ENCODE measurements at places on chromosomes 3 and 15.

DNA sequence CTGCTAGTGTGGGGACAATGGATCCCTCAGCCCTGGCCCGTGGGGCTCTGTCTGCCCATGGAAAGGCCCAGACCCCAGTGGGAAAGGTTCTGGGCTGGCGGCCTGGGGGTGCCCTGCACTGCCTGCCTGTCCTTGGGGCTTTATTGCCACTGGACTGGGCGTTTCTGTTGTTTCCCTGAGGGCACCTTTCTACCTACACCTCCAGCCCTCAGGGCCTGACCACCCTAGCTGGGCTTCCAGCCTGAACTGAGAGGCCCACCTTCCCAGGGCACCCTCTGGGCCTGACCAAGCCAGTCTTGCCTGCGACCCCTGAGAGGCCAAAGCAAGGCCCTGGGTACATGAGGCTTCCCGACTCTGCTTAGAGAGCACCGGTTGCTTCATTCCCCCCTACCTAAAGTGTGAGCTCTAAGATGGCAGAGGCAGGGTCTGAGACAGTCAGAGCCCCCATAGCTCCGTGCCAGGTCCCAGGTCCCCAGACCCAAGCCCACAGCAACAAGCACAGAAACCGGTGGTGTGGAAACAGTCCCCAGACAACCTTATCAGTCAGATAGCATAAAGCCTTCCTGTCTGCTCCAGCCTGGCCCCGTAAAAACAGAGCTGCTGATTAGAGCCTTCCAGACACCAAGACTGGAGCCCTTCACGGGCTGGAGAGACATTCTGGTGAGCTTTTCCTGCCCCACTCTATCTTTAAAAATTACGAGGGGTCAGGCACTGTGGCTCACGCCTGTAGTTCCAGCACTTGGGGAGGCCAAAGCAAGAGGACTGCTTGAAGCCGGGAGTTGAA is 102.8 kb downstream of the CHSY1 start:
- DNase-seq: no peak

DNA sequence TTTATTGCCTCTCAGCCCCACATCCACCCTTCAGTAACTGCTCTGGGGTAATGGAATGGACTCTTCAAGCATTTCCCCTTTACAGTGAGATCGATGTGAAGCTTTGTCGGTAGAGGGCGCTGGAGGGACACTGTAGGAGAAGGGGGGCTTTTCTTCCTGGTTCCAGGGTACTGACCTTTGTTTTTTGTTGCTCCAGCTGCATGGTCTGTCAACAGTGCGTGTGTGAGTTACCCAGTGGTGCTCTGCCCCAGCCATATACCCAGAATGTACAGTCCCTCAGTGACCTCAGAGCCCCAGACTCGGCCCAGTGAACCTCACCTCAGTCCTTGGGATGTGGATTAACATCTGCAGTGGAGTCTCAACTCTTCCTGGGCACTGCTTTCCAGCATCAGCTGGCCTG is 180.3 kb upstream of the TSC22D2 start:
- DNase-seq: peak; percentile 86

DNA sequence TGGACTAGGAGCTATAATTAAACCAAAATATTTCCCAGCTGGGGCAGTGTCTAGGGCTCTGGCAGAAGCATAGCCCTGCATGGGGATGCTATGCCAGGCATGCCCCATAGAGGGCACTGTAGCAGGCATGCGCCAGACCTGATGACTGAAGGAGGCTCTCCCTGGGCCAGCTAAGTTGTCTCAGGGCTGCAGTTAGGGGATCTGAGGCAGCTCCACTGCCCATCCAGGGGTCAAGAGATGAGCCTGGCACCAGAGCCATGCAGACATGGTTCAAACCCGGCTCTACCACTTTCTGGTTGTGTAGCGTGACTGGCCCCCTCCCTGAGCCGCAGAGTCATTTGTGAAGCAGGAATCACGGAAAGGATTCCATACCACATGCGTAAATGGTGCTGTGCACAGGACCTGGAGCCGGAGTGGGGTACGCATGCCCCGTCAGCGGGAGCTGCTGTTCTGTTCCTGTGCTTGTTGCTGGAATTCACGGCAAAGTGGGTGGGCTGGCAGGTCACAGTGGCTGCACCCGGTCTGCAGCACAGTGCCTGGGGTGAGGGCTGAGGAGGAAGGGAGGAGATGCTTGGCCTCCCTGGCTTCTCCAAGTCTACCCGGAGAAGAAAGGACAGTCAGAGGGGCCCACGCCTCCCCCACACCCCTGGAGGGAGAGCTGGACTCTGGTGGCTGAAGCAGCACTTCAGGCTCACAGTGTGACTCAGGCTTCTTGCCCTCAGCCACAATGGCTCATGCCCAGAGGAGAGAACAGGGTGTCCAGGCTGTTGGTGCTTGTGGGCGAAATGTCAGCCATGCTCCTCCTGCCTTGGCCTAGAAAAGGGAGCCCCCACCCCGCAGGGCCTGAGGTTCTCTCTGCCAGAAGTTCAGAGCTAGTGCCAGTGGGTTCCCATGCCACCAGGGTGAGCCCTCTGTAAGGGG is 43.1 kb downstream of the DNASE1L3 start:
- DNase-seq: peak; percentile 65

DNA sequence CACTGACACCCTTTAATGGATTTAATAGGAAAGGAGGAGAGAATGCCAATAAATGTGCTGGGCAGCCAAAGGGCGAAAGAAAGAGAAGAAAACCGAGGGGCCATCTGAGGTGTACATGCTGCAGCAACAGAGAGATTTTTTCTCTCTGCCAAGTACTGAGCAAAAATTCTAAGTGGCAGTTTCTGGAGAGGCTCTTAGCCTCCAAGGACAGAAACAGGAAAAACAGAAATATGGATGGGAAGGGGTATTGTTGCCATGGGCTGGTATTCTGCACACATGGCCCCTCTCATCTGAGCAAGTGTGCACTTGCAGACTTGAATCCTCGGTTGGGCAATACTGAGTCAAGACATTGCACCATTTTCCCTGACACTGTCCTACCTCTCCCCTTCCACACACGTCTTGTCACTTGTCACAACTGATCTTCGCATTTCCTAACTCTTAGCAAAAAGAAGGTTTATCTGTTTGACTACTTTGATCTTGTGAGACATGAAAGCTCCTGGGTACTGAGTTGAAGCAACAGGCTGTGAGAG is 73.9 kb downstream of the PRICKLE2 start:
- DNase-seq: no peak

- peak; percentile 4 for DNase-seq
Measured at GRCh38 chr3:157573281-157573680, 70.1 kb upstream of the VEPH1 start.

- DNase-seq: peak; percentile 69
Measured at GRCh38 chr15:78055919-78056713, 21.4 kb downstream of the TBC1D2B start.

DNA sequence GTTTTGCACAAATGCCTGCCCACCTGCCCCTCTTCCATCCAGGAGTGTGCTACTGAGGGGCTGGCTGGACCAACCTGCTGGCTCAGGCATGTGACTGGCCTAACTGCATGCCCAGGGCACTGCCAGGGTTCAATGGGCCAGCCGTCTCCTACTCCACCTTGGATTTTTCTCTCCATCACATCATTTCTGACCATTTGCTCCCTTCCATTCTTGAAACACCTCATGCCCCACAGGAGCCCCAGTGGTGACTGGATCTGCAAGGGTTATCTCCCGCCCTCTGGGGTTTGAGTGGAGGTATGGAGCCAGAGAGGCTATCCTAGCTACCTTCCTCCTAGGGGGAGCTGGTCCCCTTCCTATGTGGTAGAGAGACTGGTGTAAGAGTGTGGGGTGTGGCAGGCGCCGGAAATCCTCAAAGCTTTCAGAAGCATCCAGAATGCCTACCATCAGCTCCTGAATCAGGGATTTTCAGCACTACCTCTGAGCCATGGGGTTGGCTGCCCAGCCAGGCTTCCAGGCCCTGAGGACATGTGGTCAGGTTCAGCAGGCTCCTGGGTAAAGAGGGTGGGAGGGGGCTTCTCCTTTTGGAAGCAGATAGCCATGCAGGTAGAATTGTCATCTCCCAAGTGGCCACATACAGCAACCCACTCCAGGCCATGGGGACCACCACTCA is 2.9 kb upstream of the MANF start:
- no peak for DNase-seq

GRCh38 chr3:12708584-12709192 is 44.8 kb upstream of the RAF1 start:
- peak; percentile 92 for DNase-seq

DNA sequence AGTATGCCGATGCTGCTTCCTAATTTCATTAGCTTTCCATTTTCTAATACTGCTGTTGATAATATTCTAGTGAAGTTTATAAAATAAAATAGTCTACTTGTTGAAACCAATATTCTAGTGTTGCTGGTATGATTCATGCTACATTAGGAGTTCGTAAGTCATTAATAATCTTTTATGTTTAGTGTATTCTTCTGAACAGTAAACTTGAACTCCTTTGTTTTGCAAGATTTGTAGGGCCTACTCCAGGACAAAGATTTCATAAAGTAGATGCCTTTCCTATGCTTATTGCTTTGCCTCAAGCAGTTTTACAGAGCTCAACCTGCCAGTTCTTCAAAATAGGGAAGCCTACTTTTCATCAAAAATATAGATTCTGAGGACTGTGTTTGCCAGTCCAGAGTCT is 111.5 kb downstream of the RSRC1 start:
- peak; percentile 40 for DNase-seq

DNA sequence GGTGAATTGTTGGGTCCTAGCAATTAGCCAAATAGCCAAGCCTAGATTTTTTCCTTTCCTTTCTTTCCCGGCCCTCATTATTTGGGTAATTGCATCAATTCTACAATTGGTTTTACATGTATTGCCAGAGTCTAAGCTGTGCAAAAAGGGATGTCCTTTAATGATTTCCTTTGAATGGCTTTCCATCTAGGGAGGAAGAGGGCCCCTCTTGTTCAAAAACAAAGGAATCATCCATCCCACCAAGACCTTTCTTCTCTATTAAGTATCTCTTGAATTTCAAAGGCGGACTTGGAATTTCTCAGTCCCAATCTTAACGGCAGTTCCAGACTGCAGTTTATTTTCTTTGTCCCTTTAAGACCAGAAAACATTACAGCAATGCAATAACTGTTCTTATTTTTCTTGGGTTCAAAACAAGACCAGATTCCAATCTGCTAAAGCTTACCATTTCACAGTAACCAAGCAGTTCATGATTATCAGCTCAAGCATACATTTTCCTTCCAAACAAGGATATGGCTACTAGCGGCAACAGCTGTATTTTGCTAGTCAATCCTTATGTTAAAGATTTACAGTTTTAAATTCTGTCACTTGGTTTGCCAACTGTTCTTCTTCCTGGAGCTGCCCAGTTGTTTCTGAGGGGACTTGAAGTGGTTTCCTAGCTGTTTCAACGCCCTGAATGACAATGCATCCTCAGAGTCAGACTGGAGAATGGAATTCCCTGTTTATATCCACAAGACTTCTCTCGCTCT is 91.4 kb upstream of the LRIG1 start:
- DNase-seq: no peak

GRCh38 chr3:32180141-32180784 is 58.2 kb upstream of the CMTM8 start:
- no peak for DNase-seq

- peak; percentile 33 for DNase-seq
Measured at GRCh38 chr3:31092748-31093589, 198.5 kb upstream of the GADL1 start.

GRCh38 chr3:172321035-172321434 is 127.2 kb downstream of the GHSR start:
- DNase-seq: peak; percentile 8

- DNase-seq: no peak
Measured at GRCh38 chr15:63488398-63488960, 15.9 kb upstream of the USP3 start.

DNA sequence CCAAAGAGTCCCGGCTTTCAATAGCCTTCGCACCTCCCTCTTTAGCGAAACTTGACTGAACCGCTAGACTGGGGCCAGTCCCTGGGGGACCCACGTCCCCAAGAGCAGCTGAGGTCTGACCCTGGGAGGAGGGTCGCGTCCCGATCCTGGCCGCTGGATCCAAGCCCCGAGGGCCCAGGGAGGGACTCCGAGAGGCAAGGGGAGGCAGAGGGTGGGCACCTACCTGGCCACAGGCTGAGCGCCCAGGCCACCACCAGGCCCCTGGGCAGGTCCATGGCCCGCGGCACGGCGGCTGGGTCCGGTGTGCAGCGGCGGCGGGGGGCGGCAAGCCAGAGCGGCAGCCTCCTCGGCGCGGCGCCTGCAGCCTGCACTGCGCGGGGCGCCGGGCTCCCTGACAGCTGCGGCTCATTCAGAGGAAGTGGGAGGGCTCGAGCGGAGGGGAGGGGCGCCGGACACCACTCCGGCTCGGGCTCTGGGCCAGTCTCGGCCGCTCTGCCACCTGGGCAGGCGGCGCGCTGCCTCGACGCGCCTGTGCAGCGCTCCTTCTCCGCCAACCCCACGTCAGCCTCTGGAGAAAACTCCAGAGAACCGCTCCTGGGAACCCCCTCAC is at the start of gene ITGA11:
Gene ITGA11 (minus strand): TSS at position 372 of the 610 bp plus-strand sequence. CDS start 97 bp downstream, at position 275.
- peak; percentile 67 for DNase-seq

GRCh38 chr3:160105907-160106584 is 117.4 kb downstream of the IL12A start:
- no peak for DNase-seq

DNA sequence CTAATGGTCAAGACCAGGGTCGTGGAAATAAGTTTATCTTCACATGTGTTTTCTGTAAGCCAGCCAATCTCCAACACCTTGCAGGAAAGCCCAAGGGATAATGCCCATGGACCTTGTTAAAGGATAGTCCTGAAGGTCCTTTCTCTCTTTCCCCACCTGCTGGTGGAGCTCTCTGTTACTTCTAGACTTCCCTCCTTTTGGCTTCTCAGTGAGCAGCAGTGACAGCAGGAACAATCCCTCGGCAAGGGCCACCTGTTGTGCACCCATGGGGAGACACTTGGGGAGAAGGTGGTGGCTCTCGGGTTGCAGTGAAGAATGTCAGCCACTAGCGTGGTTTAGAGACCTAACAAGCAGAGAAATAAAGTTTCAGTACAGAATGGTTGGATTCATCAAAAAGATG is 84.0 kb upstream of the OSBPL11 start:
- peak; percentile 6 for DNase-seq

DNA sequence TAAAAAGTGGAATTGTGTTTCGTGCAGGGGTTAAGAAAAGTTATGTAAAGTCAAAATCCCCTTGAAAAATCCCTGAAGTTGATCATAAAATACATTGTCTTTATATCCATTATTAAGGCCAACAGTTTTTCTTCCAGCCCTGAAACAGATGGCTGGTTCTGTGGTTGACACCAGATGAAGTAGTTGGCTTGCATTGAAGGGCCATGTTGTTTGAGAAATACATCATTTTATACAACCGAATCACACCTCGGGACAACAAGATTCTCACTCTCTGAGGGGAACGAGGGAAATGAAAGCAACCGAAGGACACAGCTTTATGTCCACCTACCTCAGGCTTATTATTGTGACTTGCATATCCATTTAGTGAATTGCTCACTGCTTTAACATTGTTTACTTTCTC is 126.0 kb upstream of the MITF start:
- no peak for DNase-seq

GRCh38 chr3:68664276-68664675 is 268.1 kb downstream of the TAFA4 start:
- no peak for DNase-seq

GRCh38 chr15:79088426-79089205 is 2.0 kb downstream of the RASGRF1 start:
- no peak for DNase-seq

GRCh38 chr15:42053010-42053409 is 32.2 kb upstream of the PLA2G4E start:
- no peak for DNase-seq

Measured in ELR (cell line).